Colonic mucosa (tissue), 4 donors: ENCODE measurements at places on chromosomes 5 and 9. TPM values are rescaled to one million over a fixed set of nuclear protein-coding genes. Genes with fewer than 3 reads are reported as not detected.

The YIPF5 gene
- 60.5 TPM for total RNA-seq

DNA sequence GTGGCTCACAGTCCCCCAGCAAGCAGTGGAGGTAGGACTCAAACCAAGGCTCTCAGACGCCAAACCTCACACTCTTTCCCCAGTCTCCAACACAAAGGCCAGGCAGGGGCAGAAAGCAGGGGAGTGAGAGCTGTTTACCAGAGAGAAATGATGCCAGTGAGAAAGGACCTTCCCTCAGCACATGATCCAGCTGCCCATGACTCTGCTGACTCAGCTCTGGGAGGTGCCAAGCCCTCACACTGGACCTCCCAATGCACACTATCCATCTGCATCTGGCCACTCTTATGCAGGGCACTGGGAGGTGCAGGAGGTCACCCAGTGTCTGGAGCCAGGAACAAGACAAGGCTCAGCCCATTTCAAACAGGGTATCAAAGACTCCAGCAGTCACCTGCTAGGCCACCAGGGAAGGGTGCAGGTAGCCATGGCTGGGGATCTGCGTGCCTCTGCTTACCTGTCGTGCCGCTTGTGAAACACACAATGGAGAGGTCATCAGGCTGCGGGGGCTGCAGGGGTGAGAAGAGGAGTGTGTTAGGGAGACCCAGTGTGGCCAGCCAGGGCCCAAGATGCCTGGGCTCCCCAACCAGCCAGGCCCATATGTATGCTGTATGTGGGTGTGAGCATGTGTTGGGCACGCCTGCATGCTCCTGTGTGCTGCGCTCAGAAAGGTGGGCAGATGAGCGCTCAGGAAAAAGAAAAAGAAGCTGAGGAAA lies 26.3 kb downstream of the ACSL6 start:
- no peak for DNase-seq

- DNase-seq: no peak
These were observed 93.4 kb upstream of the CCDC112 start for GRCh38 chr5:115389799-115390382.

- DNase-seq: no peak
These were observed 98.3 kb downstream of the F2RL2 start for GRCh38 chr5:76524868-76525267.

DNA sequence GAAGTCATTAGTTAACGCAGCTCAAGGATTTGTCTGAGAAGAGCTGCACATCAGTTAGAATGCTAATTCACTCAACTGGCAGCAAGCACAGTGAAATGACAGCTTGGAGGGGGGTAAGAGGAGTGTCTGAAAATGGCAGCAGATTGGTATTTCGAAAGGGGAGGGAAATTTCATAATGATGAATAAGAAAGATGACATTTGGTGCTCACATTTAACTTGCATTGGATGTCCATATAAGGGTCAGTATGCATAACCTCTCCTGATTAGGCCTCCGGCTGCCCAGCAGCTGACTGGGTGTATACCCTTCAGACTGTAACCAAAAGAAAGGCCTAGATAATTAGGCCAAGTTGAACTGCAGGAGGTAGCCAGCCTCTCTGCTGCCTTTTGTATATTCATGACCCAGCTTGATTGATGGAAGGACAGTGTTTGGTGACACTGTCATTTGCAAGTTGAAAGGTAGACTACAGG lies 131.0 kb downstream of the PBX3 start:
- DNase-seq: no peak

DNA sequence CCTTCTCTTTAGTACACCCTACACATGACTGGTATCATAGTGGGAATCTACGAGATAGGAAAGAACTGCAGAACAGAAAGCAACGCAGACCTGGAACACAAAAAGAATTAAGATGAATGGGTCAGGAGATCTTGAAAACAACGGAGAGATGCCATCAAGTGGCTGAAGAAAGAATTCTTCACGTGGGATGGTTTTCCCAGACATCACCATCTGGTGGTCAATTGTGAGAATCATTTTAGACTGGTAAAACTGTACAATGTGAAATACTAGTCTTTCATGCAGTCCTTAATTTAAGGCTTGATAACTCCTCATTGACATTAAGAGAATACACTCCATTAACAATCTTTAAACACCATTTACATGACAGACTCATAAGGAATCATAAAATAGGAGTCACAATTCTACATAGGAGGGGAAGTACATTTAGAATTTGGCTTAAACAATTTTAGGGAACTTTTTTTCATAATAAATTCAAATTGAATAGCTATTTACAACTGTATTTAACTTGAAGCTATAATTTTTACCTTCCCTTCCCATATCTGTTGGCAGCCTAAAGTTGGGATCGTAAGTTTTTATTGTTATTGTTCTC lies 128.4 kb upstream of the TRPM3 start:
- DNase-seq: peak; percentile 19

DNA sequence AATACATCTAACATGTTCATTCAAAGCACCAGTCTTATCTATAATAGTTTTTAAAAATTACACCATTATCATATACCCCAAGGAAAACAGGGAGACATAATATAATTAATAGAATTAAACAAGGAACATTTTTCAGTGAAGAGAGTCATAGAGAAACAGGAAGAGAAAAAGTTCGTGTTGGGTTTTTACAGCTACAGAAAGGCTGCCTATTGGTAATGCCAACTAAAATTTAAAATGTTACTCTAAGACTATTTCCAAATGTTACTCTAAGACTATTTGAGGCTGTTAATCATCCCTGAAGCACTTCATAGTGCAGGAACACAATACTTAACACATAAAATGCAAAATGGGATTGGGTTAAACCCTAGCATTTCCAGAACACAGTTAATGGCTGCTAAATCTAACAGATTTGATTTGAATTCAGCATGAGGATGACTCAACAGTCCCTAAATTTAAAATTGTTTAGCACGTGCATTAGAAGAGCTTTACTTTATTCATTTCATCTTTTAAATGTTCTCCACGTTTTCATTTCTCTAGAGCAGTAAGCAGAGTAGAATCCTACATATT lies 54.5 kb downstream of the OXCT1 start:
- DNase-seq: no peak

- no peak for DNase-seq
These were observed 68.6 kb downstream of the SKIC3 start for GRCh38 chr5:95486191-95486590.
